ENCODE measurements at places on chromosomes 5 and 9. TPM values are rescaled to one million over a fixed set of nuclear protein-coding genes. Genes with fewer than 3 reads are reported as not detected.
A peak's percentile ranks its signal among the peaks of the same experiment; 100 is the strongest.

DNA sequence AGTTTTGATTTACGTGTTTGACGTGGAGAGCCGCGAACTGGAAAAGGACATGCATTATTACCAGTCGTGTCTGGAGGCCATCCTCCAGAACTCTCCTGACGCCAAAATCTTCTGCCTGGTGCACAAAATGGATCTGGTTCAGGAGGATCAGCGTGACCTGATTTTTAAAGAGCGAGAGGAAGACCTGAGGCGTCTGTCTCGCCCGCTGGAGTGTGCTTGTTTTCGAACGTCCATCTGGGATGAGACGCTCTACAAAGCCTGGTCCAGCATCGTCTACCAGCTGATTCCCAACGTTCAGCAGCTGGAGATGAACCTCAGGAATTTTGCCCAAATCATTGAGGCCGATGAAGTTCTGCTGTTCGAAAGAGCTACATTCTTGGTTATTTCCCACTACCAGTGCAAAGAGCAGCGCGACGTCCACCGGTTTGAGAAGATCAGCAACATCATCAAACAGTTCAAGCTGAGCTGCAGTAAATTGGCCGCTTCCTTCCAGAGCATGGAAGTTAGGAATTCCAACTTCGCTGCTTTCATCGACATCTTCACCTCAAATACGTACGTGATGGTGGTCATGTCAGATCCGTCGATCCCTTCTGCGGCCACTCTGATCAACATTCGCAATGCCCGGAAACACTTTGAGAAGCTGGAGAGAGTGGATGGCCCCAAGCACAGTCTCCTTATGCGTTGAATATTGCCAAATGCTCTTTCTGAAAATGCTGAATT, 850 bp downstream of the RRAGA start:
- H3K36me3 ChIP-seq = no peaks in the 10 kb centered on the region
- no peak for DNase-seq
- H3K4me1 ChIP-seq = peaks cover 11% of the 10 kb centered on the region
- H3K27me3 ChIP-seq = no peaks in the 10 kb centered on the region
- H3K27ac ChIP-seq = peak overlapping the region; percentile 97

- no peaks in the 10 kb centered on the region for H3K4me1 ChIP-seq
- no peaks in the 10 kb centered on the region for H3K36me3 ChIP-seq
- no peak overlapping the region for H3K4me3 ChIP-seq
- no peaks in the 10 kb centered on the region for H3K27me3 ChIP-seq
- no peak overlapping the region for H3K27ac ChIP-seq
- DNase-seq = no peak
These were observed 22.3 kb downstream of the PDE8B start for GRCh38 chr5:77232574-77233358.

DNA sequence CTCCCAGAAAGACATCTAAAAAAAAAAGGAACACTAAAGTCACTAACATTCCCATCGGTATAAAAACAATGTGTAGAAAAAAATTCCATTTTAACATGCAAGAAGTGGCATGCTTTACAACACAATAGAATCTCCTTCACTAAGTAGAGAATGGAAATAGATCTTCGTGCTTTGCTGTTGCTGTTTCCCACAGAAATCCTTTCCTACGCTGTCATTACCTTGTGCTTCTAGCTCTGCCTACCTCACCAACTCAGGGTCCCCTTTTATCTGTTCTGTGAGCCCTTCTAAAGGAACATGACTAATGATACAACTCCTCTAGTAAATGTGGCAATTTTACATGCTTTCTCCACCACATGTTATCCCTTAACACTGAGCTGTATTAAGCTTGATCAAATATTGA, 202.9 kb downstream of the MCTP1 start:
- DNase-seq = no peak
- H3K4me3 ChIP-seq = no peak overlapping the region
- H3K27ac ChIP-seq = no peak overlapping the region

DNA sequence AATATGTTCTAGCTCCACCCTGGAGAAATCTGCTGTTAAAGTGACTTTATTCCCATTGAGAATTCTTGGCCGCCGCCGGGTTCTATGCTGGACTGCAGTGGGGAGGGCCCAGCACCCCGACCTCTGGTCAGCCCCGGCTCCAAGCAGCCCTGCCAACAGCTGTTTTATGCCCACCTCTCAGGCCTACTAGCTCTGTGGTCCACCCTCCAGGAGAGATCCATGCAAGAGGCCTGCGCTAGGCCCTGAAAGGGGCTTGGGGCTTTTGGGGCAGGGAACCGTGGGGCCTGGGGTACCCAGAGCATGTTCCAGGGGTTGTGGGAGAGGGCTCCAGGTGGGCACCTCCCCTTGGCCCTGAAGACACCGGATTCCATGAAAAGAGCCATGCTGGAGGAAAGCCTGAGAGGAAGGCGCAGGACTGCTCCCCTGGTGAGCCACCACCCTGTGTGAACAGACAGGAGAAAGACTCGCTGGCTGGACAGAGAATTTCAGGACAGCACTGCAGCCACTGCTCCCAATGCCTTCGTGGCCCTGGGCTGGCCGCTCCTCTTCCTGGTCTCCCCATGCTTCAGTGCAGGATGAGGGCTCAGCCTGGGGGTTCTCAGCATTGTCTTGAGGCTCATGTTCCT, 44.6 kb upstream of the RUFY1 start:
- no peaks in the 10 kb centered on the region for H3K27me3 ChIP-seq
- no peak overlapping the region for H3K4me3 ChIP-seq
- H3K27ac ChIP-seq = no peak overlapping the region
- DNase-seq = peak; percentile 24
- no peaks in the 10 kb centered on the region for H3K36me3 ChIP-seq
- no peaks in the 10 kb centered on the region for H3K4me1 ChIP-seq

- no peak overlapping the region for H3K27ac ChIP-seq
- peak; percentile 70 for DNase-seq
- H3K36me3 ChIP-seq = no peaks in the 10 kb centered on the region
These were observed 311.4 kb downstream of the TLE4 start for GRCh38 chr9:79883073-79883645.

Gene LHX3
- total RNA-seq = not detected

Gene HAVCR1
- 114 TPM for total RNA-seq

Gene SPINK7
- not detected for total RNA-seq

Gene ESM1
- total RNA-seq = 0.38 TPM

Gene SLC45A2
- total RNA-seq = 0.22 TPM

Gene FGF1
- 2.1 TPM for total RNA-seq
